ENCODE measurements at places on chromosomes 11 and 22.

DNA sequence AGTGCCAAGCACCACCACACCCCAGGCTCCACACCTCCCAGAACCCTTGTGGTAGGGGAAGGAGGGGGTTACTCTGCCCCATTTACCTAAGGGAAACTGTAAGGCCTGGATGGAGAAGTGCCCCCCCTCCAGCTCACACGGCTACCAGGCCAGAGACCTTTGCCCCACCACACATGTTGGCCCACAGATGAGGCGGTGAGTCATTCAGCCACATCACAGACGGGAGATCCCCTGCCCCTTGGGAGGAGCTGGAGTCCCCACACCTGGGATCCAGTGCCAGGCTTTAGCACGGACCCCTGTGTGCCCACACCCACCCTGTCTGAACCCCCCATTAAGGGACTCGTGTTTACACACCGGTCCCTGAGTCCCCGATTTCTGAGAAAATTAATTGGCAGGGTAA lies 24.9 kb downstream of the CDKN1C start:
- DNase-seq: no peak

DNA sequence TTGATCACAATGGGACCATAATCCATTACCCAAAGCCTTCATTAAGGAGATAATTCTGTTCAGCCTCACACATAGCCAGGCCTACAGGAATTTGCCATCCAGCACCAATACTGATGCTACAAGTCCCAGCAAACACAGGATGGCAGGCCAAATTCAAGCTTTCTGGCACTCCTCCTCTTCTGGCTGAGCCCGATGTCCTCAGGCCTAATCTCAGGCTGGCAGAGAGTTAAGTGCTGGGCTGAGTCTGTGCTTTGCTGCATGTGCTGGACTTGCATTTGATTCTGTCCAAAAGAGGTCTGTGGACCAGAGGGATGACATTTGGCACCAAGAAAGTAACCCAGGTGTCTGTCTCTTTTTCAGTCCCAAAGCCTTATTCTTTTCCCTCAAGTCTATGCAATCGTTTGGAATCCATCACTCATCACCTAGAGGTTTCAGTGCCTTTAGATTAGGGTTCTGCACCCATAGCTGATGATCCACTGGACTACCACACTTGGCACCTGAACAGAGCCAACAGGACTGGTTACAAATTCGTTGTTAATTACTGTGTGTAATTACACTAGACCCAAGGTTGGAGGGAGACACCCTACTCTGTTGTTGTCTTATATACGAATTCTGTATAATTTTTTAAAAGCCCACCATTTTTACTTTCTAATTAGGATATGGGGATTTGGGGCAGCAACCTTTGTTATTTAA lies 19.4 kb upstream of the LIN7C start:
- no peak for DNase-seq

- no peak for DNase-seq
These were observed 67.9 kb downstream of the MCM5 start for GRCh38 chr22:35467681-35468434.

DNA sequence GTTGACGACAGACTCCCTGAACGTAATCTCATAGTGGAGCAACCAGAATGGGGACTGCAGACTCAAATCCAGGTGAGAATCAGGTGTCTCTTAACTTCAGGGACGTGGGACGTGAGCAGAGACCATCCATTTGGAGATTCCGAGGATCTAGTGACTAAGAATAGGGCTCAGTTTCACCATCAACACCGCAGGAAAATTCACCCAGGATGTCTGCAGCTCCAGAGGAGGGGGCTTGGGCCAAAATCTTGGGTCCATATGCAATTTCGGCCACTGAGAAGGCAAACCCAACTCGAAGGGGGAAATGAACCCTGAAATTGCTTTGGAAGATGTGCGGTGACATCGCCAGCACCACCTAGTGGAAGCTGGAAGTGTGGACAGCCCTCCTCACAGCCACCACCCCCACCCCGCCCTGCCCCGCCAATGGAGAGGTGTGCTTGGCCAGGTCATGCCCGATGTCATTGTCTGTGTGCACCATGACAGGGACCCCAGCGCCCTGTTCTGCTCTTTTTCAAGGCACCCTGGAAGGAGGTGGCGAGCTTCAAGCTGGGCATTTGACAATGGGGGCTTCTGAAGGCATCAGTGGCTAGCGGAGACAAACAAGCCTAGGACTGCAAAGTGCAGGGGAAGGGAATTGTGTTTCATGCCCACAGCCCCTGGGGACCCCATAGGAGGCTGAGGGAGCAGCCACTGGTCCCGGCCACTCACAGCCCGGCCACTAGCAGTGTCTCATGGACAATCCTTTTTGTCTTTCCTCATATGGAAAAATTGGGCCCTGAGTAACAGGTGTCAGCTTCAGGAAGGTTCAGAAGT lies 24.8 kb downstream of the APOL1 start:
- DNase-seq: no peak

GRCh38 chr22:27100789-27101188 lies 443.4 kb downstream of the MIAT start:
- DNase-seq: no peak

GRCh38 chr11:16311831-16312230 lies 44.5 kb downstream of the SOX6 start:
- DNase-seq: no peak

DNA sequence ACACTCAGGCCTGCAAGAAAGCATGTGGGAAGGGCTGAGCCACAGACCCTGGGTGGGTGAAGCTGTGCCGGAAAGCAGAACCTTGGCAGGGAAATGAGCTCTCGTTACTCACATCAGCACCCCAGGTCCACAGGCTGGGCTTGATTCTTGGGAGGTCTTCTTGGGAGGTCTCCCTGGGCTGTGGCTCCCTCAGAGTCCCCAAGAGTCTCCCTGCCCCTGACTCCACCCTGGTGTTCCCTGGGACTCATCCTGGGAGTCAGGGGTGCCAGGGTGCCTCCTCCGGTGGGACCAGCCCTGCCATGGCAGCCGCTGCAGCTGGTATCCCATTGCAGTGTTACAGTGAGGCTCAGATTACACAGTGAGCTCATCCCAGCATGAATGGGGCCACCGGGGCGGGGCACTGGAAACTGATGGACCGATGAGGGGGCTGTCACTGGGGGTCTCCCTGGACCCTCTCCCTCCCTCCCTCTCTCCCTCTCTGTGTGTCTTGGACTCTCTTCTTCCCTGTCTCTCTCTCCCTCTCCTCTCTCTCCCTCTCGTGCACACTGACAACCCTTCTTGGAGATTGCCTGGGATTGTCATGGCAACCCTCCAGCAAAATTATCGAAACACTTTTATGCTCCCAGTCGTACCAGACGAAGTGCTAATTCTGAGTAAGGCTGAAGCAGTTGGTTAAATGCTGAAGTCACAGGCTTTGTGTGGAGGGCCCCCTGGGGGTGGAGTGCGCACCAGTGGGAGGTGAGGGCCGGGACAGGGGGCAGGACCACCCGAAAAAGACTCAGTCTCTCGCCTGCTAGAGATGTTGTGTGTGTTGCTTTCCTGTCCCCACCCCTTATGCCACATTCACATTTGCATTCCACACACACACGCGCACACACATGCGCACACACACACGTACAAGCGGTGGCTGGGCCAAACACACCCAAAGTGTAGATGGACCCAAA lies 8.6 kb upstream of the C11orf96 start:
- no peak for DNase-seq

- no peak for DNase-seq
These were observed 61.6 kb downstream of the LRP5 start for GRCh38 chr11:68373815-68374501.

DNA sequence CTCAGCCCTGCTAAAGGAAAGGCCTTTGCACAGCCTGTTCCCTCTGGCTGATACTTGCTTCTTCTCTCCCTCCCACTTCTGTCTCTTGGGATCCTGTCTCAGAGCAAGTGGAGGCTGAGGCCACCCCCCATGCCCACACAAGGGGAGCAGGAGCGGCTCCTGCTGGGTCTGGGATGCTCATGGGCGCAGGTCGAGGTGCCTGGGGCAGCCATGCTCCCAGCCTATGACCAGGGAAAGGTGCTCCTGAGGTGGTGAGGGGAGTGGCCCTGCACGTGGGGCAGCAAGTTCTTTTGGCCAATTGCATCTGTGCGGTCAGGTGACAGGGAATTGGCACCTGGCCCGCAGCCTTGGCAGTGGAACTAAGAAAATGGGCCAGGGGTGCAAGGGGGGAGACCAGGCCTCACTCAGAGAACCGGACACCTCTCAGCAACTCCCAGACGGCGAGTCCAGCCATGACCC lies 1.5 kb downstream of the MAPK11 start:
- no peak for DNase-seq

DNA sequence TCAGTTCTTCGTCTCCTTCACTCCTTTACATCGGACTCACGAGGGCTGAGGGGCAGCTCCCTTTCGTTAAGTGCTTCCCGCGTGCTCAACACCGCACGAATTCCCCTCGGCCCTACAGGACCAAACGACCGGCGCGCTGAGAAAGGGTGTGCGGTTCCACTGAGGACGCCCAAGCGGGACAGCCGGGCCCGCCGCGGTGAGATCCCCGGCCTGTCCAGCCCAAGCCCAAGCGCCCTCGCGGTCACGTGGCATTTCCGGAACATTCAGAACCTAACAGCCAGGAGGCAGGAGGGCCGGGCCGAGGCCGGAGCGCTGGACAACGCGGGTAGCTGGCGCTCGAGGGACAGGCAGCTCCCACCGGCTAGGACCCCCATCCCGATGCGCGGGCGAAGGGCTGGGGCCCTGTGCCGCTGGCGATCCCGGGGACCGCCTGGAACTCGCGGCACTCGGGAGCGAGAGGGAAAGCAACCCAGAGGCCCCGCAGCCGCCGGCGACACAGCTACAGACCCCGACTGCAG lies 737 bp upstream of the STIP1 start:
- no peak for DNase-seq

DNA sequence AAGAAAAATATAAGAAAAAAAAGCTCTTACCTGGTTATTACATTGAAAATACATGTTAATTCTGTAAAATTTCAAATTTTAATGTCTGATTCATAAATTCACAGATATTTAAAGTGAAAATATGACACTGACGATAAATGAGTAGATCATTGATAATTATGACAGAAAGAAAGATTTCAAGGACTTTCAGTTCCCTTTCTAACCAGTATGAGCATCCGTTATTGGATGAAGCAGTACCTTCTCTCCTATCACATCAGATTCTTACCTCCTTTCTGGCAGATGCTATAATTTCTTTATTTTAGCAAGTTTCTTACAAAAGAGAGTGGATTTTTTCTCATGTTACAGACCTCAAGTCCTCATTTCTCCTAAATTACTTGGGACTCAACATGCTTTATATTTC lies 847.3 kb downstream of the JRKL start:
- DNase-seq: no peak

DNA sequence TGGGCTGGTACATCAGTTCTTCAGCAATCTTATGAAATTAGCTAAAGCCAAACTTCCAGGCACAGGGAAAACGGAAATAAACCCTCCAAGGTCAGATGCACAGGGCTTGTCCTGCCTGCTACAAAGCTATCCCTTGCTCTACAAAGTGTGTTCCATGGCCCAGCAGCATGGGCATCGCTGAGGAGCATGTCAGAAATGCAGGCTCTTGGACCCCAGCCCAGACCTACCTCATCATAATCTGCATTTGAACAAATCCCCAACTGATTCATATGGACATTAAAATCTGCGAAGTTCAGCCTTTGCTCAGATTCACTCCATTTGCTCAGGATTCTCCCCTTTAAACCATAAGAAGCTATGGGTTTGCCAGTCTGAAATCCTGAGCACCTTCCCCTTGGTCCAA lies 129.7 kb upstream of the CSNK2A3 start:
- no peak for DNase-seq

GRCh38 chr11:2379466-2380174 lies 2.5 kb downstream of the CD81 start:
- DNase-seq: no peak

- DNase-seq: no peak
These were observed 2.3 kb downstream of the SHANK3 start for GRCh38 chr22:50674606-50675552.

- no peak for DNase-seq
These were observed 391.1 kb downstream of the TENM4 start for GRCh38 chr11:79049741-79050179.

DNA sequence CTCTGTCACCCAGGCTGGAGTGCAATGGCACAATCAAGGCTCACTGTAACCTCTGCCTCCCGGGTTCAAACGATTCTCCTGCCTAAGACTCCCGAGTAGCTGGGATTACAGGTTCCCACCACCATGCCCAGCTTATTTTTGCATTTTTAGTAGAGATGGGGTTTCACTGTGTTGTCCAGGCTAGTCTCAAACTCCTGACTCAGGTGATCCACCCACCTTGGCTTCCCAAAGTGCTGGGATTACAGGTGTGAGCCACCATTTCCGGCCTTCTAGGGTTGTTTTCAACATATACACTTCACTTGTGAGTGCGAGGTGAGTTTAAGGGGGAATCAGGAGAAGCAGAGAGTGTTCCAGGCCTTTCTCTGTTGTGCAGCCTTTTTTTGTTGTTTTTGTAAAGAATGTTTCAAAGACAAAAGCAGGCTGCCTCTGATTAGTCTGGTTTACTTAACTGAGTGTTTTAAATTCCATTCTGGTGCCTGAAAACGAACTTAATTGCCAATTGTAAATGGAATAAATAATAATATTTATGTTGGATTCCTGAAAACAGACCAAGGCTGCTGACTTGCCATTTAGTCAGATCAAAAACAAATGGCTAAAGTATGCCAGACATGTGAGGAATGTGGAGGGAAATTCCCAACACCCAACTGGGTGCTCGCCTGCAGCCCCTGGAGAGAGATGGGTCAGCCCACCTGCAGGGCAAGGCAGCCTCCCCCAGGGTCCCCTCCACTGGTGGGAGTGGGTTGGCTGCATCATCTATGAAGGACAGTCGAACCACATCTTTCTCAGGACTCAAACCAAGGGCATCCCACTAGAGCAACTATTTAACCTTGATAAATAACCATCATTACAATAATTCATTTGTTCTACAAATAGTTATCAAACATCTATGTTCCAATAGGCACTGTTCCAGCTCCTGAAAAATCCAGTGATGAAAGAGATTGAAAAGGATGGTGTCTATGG lies 4.6 kb upstream of the RANGAP1 start:
- no peak for DNase-seq

DNA sequence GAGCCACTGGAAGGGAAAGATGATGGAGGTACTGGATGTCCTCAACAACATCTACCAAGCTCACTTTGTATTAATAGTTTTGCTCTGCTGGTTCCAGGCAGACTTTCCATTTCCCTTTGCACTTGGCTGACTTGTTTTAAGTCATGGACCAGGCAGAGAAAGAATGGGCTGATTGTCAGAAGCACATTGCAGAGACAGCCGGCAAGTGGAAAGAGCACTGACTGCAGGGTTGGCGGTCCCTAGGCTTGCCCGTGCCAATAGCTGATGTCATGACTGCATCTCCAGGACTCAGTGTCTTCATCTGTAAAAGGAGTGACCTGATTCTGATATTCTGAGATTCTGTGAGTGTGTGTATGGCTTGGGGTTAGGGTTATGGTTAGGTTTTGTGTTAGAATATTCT lies 20.9 kb upstream of the NNMT start:
- no peak for DNase-seq

GRCh38 chr11:9688716-9689511 lies 25.0 kb downstream of the SWAP70 start:
- DNase-seq: no peak

GRCh38 chr11:9201372-9202162 lies 63.6 kb downstream of the DENND5A start:
- DNase-seq: no peak
